ENCODE measurements at places on chromosomes 5 and 9. TPM values are rescaled to one million over a fixed set of nuclear protein-coding genes. Genes with fewer than 3 reads are reported as not detected.

GRCh38 chr5:169650701-169651331, 13.7 kb downstream of the DOCK2 start:
- DNase-seq: no peak

DNA sequence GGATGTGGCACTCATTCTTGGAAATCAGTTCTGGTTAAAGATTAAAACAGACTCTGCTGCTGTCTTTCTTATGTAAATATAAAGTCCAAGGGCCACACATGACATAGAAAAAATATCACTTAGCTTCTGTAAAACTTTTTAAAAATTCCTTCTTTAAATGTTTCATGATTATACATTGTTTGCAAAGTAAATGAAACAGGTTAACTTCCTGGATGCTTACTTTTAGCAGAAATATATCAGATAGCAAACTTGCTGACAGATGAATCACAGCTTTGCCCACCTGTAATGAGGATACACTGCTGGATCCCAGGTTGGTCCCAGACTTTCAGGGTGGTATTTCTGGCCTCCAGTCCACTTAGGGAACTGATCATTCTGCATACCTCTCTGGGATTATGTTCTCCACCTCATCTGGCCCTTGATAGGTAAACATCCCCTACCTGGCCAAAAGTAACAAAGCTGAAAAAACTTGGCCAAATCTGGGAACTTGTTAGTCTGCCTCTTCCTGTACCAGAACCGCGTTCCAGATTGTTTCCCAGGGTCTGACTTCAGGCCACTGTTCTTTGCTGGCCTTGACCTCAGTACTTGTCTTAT, 340.5 kb downstream of the ADGRV1 start:
- no peak for DNase-seq

- DNase-seq: no peak
Observed at GRCh38 chr9:137445930-137446431, 4.8 kb upstream of the ENTPD8 start.

DNA sequence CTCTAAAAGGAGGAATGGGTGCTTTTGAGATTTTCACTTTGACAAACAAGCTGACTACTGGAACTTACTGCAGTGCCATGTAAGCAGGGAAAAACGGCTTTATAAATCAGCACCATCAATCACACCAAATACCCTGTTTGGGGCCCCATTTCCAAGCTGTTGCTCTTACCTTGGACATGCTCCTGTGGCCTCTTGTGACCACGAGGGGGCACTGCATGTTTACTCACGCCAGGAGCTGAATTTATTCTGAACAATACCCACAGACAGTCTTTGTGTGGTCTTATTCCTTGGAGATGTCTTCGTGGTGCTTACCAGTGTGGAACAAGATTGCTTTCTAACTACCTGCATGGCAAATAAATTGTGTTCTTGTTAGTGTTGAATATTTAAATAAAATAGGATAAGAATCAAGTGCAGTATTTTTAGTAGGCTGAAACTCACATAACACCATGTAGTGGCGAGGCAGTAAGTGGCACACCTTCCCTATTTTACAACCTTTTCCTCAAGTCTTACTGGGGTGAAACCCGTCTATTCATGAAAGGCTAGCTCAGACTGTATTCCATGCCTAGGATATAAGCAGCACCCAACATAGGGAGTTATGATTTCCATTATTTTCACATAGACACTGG, 155.5 kb upstream of the NMUR2 start:
- no peak for DNase-seq

- no peak for DNase-seq
Observed at GRCh38 chr5:79464695-79465332, 49.1 kb downstream of the HOMER1 start.

DNA sequence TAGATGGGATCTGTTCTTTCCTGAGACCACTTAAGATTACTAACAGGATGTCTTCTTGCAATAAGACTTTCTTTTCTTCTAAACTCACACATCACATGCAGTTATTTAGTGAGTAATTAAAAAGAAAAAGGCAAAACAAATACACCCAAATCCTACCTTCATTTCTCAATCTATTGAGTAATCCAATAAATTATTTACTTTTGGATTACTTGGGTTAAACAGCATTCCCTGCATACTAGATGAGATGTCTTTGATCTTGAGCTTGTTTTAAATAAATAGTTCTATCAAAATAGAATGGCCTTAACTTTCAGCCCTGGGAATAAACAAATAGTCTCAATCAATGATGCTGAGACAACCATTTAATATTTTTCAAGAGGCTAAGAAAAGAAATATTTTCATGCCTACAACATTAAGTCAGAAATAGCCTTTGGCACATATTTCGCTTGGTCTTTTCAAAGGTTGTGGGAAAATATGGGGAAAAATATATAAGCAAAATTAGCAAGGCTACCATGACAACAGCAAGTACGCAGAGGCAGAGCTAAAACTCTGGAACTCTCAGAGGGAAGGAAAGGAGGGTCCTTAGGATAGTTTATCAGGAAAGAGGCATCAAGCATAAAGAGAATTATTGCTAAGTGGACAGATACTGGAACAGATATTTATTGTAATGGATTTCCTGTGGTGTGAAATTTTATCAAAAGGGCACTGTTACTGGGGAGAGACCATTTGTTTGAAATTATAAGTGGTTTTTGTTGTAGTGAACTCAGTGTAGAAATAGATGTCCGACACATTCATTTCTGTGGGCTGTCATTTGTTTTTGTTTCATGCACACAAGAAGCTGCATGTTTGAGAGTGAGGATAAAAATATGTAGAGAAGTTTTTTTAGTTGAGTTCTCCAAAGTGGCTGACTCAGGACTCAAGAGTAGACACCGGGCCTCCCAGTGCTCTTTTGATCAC, 70.2 kb upstream of the CDH6 start:
- DNase-seq: no peak

- DNase-seq: no peak
Observed at GRCh38 chr9:133477461-133477860, 1.4 kb downstream of the SLC2A6 start.

- DNase-seq: no peak
Observed at GRCh38 chr9:138096519-138096845, 218.9 kb downstream of the CACNA1B start.

SOX30 gene
- 0.14 TPM for total RNA-seq

ACOT12 gene
- total RNA-seq: not detected

PCDHGA1 gene
- not detected for total RNA-seq

BOD1 gene
- 24.8 TPM for total RNA-seq

COL15A1 gene
- total RNA-seq: 0.23 TPM

LCN10 gene
- total RNA-seq: 0.89 TPM

CER1 gene
- total RNA-seq: not detected

DNAH5 gene
- total RNA-seq: not detected

AK8 gene
- total RNA-seq: not detected

PRDM9 gene
- total RNA-seq: not detected

All from activated naive CD4-positive, alpha-beta T cell treated with anti-CD3 and anti-CD28 coated beads, Interleukin-2, amount 50 U/mL, for 72 hours (primary cell).